ENCODE measurements at places on chromosomes 5 and 9. TPM values are rescaled to one million over a fixed set of nuclear protein-coding genes. Genes with fewer than 3 reads are reported as not detected.

TLX3 gene
- not detected for total RNA-seq

DNA sequence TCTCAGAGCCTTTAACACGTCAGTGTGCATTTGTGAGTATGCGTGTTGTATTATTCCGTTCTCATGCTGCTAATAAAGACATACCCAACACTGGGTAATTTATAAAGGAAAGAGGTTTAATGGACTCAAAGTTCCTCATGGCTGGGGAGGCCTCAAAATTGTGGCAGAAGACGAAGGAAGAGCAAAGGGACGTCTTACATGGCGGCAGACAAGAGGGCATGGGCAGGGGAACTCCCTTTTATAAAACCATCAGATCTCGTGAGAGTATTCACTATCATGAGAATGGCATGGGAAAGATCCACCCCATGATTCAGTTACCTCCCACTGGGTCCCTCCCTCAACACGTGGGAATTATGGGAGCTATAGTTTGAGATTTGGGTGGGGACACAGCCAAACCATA is 285.0 kb downstream of the PBX3 start:
- DNase-seq: no peak

- DNase-seq: no peak
Observed at GRCh38 chr9:95077766-95078370, 239.6 kb downstream of the FANCC start.

DNA sequence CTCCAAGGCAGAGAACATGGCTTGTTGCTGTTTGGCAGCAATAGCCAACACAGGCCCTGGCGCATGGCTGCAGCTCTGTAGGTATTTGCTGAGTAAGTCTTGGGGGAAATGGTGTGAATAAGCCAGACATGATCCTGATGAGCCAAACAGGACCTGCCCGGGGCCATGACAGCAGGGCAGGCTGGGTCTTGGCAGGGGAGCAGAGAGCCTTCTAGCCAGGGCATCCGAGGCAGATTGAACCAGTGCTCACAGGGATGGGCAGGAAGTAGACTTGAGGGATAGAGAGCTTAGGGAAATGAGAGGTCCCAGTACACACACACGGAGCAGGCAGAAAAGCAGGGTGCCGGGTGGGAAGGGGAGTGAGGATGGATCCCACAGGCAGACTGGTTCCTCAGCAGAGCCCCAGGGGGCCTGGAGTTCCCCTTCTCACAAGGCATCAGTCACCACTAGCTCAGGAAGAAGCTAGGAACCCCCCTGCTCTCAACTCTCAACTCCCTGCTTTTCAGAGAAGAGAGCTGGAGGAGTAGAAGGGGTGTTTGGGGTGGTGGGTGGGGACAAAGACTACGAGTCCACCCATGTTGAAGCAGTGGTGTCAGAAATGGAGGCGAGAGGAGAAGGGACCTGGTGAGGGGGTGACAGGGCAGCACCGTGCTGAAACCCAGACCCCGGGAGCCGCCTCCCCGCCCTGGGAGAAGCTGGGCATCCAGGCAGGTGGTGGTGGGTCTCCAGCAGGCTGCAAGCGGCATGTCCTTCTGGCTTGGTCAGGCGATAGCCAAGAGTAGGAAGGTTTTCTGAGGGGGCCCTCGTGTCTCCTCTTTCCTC is 111.1 kb downstream of the RGS3 start:
- DNase-seq: no peak

GRCh38 chr5:143023411-143024096 is 253.4 kb downstream of the ARHGAP26 start:
- no peak for DNase-seq
